NB4 (cell line): ENCODE measurements at places on chromosomes 2 and 18.

DNA sequence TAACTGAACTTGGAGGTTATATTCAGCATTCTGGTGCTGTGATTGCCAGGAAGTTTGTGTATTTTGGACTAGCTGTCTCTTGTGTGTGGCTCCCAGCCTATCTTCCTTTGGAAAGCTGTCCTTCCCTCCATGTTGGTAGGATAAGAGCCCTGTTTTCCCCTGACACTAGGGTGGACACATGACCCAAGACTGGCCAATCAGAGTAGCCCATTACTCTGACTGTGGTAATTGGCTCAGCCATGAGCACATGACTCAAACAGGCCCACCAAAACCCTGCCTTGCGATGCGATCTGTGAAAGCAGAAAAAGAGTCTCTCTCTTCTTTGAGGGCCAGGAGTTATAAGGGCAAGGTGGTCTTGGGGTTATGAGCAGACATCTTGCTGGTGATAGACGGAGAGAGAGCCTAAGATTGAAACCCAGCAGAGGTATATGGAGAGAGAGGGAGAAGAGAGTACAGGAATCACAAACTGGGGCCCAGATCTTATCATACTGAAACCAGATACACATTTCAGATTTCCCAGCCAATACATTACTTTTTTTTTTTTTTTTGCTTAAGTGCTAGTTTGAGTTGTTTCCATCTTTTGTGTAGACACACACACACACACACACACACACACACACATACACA is 45.3 kb upstream of the SERPINE2 start:
- no peak for DNase-seq

- DNase-seq, result no peak
Observed at GRCh38 chr2:118858485-118859156, 11.2 kb upstream of the EN1 start.

DNA sequence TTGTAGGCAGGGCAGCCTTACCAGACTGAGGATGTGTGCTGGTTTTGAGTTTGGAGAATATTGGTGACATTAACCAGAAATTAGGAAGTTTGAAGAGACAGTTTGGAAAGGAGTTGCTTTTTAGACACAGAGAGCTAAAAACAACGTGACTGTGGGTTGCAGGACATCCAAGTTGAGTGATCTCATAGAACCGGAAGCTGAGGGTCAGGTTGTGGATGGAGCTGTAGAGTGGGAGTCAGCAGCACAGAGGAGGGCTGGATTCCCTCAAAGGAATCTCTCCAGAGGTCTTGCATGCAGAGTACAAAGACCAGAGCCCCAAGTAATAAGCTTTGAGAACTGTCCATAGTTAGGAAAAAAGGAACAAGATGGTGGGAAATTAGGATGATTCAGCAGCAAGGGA is 9.3 kb downstream of the MAPRE3 start:
- DNase-seq, result peak; percentile 18

DNA sequence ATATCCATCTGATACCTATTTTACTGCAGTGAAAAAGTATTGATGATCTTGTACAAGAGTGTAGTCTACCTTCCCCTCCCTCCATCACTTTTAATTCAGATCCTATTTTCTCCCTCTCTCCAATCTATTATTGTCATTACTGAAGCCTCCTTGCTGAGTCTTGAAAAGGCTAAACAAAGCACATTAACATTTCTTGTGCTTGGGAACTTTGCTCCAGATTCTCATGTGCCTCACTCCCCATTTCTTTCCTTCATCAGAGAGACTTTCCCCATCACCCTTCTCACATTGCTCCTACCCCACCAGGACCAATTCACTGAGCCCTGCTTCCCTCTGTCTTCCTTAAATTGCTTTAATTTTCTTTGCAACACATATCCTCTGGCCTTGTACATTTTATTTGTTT is 736.2 kb upstream of the GCFC2 start:
- DNase-seq, result no peak

DNA sequence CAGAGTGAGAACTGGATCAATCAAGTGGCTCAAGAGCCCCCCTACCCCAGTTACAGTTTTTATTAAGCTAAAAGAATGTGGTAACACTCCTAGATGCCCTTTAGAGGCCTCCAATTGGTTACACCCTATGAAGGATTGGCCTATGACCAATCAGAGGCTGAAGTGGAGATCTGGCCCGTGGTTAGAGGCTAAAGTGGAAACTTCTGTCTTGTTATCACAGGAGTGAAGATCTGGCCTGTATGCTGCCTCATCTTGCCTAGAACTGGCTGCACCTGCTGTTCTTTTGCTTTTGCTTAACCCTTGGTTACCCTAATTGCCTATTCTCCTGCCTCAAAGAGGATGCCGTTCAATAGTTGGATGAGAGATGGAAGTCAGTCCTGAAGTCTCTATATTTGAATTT is 100.1 kb upstream of the MAP2 start:
- no peak for DNase-seq

GRCh38 chr2:46339676-46340459 is 42.7 kb downstream of the EPAS1 start:
- peak; percentile 33 for DNase-seq

- no peak for DNase-seq
Observed at GRCh38 chr18:79469309-79469708, 73.6 kb downstream of the NFATC1 start.

DNA sequence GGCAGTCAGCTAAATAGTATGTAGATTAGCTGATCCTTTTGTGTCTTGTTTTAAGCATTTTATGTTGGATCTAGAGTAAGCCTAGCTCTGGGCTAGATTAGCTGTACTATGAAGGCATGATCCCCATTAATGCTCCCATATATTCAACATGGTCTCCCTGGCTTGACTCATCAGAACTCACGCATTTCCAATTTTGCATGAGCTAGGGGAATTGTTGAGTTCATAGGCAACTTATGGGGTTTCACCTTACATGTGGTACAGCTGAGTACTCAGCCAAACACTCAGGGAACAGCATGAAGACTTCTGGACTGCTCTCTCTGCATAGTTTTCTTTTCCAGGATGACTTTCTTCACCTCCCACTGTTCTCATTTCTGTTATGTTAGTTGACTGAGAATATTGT is 248.2 kb downstream of the TMX3 start:
- DNase-seq, result no peak

DNA sequence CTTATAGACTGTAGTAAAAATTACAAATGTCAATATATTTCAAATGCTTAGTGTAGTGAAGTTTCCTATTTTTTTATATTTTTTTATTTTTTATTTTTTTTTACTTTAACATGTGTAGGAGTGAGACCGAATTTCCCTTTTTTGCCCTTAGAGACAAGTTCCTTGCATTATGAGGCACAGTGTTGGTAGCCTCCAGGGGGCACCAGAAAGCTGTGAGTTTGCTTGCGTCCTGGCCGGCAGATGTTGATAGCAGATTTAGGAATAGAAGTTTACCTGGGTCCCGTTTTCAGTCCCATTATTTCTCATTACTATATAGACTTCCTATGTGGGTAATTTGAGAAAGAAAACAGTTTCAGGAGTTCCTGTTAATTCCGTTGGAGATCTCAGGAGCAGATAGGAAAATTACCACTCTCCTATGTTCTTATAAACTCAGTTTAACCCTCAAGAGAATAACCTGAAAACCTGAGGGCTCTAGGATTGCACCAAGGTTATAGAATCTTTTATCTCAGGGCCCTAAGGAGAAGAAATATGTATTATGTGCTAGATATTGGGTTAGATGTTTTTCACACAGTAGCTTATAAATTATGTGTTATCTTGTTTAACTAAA is 157.5 kb upstream of the SESTD1 start:
- peak; percentile 71 for DNase-seq

GRCh38 chr2:205058409-205058808 is 513.1 kb downstream of the PARD3B start:
- no peak for DNase-seq

- DNase-seq, result peak; percentile 14
Observed at GRCh38 chr2:196808083-196808665, 981 bp downstream of the C2orf66 start.

- no peak for DNase-seq
Observed at GRCh38 chr2:54771166-54771885, 47.9 kb downstream of the EML6 start.

- peak; percentile 58 for DNase-seq
Observed at GRCh38 chr2:37156071-37156856, 516 bp downstream of the EIF2AK2 start.

DNA sequence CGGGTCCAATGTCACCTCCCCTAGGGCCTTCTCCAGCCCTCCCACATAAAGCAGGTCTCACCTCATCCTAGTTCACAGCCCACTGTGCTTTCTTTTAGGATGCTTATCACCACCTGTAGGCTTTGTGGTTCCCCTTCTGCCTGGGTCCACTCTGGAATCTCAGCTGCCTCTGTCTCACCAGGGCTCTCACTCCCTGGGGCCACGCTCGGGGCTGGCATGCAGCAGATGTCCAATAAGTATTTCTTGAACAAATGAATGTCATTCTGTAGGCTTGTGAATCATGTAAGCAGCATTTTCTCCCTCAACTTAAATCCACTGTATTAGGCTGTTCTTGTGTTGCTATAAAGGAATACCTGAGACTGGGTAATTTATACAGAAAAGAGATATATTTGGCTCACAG is 4.3 kb upstream of the SH3BP4 start:
- DNase-seq, result no peak

- DNase-seq, result no peak
Observed at GRCh38 chr2:133044556-133044955, 374.6 kb upstream of the LYPD1 start.

DNA sequence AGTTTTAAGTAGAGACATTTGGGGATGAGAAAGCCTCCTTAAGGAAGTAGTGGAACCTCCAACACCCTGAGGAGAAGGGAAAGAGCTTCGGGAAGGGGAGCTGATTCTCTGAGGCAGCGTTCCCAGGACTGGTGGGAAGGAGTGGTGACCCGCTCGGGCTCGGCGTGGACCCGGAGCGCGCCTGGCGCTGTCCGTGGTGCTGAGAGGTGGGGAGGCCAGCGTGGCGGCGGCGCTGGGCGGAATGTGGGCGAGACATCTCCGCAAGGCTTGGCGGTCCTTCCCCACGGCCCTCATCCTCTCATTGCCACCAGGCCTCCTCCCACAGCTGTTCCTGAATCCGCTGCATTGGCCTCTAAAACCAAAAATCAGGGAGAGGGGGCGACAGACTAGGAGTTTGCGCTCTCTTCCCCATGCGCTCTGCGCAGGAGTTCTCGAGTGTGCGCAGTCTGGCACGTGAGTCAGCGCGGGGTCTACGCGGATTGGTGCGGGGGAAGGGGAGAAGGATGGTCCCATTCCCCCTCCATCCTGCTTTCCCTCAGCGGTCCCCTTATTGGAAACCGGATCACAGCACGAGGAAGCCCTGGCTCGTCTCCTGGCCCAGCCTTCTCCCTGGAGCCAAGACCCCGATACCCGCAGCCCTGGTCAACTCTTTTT is 857 bp downstream of the RESP18 start:
- DNase-seq, result no peak

GRCh38 chr2:45908316-45909170 is 257.1 kb downstream of the PRKCE start:
- no peak for DNase-seq

DNA sequence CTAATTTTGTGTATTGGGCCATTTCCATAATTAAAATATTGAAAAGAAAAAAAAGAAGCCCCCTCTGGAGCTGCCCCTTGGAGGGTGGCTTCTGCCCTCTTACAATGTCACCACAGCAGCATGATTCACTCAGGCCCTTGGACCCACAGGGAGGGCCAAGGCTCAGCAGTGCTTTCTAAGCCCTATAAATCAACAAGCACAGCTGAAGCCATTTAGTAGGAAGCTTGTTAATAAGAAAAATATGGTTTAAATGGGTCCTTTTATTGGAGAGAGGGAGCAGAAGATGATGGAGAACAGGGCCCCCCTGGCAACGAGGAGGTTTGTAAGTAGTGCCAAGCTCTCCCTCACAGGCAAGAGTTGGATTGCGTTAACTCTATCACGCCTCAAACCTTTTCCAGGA is 107.6 kb upstream of the FZD7 start:
- no peak for DNase-seq

DNA sequence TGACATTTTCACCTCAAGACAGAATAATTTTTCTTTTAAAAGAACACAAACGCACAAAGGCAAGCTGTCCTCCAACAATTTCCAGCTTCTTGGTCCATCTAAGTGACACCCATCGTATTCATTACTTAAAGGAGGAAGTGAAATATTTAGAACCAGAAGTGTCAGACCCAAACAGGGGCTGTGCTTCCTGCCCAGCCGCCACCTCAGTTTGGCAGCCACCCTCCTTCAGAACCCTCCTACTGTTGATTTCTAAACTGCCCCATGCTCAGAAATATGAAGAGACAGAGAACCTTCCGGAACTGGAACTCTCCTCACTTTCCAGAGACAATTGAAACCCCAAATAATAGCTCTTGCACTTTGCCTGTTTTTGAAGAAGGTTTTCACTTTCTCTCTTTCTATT is 734.8 kb upstream of the SALL3 start:
- no peak for DNase-seq

GRCh38 chr2:54380670-54381069 is 75.5 kb upstream of the SPTBN1 start:
- no peak for DNase-seq

DNA sequence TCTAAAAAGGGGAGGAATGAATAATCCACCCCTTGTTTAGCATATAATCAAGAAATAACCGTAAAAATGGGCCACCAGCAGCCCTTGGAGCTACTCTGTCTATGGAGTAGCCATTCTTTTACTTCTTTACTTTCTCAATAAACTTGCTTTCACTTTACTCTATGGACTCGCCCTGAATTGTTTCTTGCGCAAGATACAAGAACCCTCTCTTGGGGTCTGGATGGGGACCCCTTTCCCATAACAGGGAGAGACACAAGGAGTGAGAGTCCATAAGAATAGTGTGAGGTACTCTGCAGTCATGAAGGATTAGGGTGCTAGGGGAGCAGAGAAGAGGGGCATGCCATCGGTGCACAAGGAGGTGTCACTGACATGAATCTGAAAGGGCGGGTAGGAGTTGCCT is 159.2 kb upstream of the PGAP1 start:
- no peak for DNase-seq

DNA sequence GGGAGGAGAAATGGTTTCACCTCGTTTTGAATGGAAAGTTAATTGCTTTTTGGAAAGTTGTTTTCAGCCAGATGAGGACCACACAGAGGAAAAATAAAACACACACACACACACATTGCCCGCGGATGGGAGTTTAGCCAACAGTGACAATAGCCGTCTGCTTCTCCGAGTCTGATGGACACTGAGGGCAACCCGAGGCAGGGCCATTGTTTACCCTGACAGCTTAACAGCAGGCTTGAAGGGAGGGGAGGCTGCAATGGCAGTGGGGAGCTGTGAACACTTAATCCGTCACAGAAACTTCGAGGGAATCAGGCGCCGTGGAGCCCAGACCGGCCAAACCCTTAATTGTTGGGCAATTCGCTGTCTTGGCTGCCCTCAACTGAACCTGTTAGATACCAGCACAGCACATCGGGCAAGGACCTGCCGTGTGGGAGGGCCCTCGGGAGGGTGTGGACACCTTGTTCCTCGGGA is 145.9 kb downstream of the ACKR3 start:
- DNase-seq, result no peak
